ENCODE measurements at places on chromosomes 4 and X.

DNA sequence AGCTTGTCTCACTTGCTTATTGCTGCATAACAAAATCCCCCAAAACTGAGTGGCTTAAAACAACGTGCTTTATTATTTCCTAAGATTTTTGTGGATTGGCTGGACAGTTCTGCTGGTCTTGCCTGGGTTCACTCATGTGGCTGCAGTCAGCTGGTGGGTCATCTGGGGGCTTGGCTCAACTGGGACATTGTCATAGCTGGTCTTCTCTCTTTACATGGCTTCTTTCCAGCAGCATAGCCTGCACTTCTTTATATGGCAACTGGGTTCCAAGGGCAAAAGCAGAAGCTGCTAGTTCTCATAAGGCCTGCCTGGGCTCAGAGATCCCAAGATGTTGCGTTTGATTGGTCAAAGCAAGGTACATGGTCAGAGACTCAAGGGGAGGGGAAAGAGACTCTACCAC is 33.7 kb upstream of the STAG2 start:
- no peak for DNase-seq

DNA sequence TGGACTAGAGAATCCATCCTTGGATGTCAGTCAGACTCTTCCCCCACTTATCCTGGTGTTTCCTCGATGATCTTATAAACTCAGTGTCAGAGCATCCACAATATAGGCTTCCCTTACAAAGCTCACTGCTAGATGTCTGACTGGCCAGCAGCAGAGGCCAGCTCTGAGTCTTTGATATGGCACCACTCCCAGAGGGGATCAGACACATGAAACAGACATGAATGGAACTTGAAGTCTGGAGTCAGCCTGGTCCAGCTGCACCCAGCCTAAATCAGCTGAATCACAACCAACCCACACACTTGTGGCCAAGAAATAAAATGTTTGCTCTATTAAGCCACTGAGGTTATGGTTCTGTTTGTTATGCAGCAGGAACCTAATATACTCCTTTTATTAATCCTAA is 129.6 kb upstream of the MED14 start:
- DNase-seq, result no peak

DNA sequence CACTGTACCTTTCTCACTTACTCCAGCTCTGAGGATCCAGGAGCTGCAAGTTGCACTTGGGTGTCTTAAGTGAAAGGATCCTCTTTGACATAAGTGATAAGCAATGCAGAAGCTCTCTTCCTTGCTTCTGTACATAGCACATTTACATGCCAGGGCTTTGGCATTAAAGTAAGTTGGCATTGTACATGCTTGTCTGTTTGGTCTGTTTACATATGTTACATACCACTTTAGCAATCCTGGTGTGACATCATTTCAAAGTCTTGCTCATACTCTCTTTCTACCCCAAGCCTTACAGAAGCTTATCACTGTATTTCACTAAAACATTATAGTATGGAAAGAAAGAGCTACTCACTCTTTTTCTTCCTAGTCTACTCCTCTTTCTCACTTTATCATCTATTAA is 2548.3 kb downstream of the ARAP2 start:
- no peak for DNase-seq

GRCh38 chr4:73864961-73865360 is 4.2 kb upstream of the CXCL1 start:
- no peak for DNase-seq

DNA sequence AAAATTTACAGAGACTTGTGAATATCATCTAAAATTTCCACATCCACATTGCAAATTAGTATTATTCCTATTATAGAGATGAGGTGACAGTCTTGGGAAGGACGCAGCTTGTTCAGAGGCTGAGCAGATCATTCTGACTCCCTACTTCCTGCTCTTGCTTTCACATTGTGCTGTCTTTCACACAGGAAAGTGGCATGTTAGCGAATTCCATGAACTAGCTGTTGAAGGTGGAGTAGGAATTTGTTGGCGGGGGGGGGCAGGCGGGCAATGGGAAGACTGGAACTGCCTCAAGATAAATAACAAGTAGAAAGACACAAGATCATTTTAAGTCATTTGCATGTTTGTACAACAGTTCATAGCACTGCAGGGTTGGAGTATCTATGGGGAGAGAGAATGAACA is 2.3 kb downstream of the PF4V1 start:
- no peak for DNase-seq

DNA sequence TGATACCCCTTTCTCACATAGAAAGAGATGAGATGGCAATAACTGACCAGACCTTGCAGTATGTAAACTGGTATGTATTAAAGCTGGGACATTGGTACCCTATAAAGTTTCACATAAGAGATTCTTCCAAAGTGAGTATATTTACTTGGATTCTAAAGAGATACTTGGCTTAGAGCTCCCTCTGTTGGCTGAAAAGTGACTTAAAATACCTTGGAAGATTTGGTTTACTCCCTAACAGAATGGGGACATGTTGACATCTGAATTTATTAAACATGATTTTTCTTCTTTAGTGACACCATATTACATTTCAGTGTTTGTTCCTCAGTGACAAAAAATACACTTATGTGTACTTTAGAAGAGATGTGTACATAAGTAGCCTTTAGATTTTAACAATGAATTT is 47.9 kb upstream of the RGN start:
- DNase-seq, result no peak

DNA sequence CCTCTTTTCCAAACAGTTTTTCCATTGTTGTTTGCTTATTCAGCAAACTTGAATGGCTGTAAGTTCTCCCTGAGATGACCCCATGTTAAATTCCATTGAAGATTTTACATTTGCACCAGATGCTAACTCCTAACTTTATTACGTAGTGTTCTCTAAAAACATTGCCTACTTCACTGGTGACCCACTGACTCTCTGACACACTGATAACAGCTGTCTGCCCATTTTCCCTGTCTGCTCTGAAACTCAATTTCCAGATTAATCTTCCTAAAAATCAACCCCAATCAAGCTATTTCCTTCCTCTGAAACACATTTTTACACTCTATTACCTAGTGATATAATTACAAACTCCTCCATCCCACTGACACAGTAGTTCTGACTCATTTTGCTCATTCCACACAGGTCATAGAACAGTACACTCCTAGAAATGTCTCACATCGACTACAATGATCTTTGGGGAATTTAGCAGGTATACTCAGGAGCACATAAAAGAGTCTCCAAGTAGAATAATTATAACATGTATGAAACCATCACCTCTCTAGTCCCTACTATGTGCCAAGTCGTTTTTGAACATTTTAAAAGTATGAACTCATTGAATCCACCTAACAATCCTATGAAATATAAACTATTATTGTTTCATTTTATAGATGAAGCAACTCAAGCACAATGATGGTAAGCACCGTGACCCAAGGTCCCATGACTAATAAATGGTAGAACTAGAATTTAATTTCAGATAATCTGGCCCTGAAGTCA is 210.9 kb downstream of the SLIT2 start:
- no peak for DNase-seq

GRCh38 chr4:180280076-180280475 is 1963.1 kb upstream of the TENM3 start:
- no peak for DNase-seq

- DNase-seq, result no peak
These were observed 23.7 kb downstream of the MAOA start for GRCh38 chrX:43679778-43680177.

- no peak for DNase-seq
These were observed 94.2 kb downstream of the MFAP3L start for GRCh38 chr4:169931964-169932363.

- DNase-seq, result no peak
These were observed 44.5 kb downstream of the SHROOM4 start for GRCh38 chrX:50769389-50770063.

GRCh38 chrX:152072236-152072635 is 66.1 kb downstream of the MAGEA10 start:
- DNase-seq, result no peak

DNA sequence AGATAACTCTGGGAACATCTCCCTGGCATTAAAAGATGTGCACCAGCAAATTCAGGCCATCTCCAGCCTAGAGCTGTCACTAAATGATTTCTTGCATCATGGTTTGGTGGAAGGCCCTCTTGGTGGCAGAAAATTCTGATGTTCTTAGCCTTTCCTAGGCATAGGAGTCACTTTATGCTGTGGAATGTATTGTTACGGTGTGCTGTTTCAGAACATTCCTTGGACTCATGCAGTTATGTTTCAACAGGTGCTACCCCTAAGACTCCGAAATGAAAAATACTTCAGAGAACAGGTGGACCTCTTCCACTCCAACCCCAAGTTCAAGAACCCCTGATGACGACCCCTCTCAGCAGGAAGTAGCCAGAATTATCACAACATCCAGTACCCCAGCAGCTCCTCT is 20.3 kb upstream of the PAPSS1 start:
- no peak for DNase-seq

- DNase-seq, result no peak
These were observed 144.4 kb downstream of the GLRA2 start for GRCh38 chrX:14673764-14674163.

DNA sequence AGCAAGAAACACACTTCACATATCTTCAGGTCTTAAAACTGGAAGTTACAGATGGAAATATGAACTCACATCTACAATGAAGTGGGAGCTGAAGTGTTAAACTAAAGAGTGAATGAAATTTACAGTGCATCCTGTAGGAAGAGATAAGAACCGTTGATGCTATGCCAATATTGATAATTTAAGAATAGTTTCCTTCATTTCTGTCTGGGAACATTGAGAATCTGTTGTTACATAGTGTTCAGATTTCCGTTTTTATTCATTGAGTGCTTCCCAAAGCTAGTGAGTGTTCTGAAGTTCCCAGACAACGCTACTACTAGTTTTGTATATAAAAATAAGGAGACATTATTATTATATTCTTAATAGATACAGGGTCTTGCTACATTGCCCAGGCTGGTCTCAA is 52.3 kb downstream of the UBE2K start:
- no peak for DNase-seq

- DNase-seq, result no peak
These were observed 182.2 kb downstream of the BCOR start for GRCh38 chrX:39915596-39915995.
